ENCODE measurements at places on chromosomes 16 and 17.

DNA sequence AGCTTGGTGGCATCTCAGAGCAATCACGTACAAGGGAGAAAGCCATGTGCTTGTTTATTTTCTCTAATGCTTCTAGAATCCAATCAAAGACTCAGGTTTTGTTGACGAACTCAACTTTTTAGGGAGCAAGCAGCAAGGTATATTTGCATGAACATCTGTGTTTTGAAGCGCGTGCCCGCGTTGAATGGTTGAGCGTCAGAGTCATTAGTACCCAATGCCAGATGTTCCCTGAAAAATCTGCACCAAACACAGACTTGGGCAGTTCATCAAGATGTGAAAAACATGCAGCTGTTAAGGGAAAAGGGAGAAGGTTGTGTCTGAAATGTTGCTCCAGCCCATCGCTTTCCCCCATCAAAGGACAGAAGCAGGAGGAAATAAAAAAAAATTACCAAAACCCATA lies 170.4 kb downstream of the SNX29 start:
- DNase-seq = no peak

GRCh38 chr17:81231766-81232581 lies 6.9 kb downstream of the TEPSIN start:
- no peak for DNase-seq

DNA sequence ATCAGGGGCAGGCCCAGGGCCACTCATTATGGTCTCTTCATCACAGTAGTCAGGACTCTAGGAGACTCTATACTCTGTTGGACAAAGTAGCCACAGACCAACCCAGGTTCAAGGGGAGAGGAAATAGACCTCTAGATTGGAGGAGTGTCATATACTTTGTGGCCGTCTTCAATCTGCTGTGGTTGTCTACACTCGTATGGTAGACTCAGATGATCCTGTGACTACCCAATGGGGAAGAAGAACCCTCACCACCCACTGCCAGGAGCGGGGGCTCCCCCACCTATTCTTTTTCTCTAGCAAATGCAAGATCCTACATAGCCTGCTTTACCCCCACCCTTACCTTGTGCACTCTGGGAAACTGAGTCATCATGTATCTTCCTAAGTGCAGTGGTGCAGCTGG lies 80.5 kb downstream of the KSR1 start:
- DNase-seq = no peak

DNA sequence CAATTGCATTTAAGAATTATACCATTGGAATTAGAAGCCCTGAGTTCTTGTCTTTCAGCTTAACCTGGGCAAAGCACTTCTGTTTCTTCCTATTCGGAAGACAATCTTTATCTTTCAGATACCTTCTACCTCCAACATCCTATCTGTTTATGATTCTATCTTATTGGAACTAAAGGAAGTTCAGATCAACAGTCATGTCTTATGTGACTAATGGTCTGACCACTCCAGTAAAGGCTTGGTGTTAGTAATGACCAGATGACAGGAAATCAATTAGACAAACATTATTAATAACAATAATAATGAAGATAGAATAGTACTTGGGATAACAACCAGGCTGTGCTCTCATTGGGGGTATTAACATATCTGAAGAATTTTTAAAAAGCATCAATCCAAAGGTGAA lies 11.3 kb downstream of the HS3ST3A1 start:
- no peak for DNase-seq

- DNase-seq = no peak
Observed at GRCh38 chr17:79388556-79389295, 222.1 kb downstream of the RBFOX3 start.

DNA sequence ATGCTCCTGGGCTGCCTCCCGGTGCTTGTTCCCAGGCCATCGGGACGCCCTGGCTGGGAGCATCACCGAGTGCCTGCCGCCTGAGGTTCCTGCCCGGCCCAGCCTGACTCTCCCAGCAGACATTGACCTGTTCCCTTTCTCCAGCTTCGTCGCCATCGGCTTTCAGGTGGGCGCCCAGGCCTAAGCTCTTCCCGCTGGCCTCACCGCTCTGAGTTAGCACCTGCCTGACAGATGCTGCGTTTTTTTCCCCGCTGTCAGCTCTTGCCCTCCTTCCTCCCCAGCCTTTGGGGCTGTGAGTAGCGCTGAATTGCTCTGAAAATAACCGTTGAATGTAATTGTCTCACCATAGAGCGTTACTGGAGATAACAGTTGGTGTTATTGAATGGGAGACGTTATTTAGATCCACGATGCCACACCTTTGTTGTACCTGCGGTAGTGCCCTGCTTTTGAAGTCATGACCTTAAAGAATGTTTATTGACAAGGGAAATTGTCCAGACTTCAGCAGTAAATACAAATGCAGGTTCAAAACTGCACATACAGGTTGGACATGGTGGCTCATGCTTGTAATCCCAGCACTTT lies 21.3 kb upstream of the SMIM5 start:
- no peak for DNase-seq

DNA sequence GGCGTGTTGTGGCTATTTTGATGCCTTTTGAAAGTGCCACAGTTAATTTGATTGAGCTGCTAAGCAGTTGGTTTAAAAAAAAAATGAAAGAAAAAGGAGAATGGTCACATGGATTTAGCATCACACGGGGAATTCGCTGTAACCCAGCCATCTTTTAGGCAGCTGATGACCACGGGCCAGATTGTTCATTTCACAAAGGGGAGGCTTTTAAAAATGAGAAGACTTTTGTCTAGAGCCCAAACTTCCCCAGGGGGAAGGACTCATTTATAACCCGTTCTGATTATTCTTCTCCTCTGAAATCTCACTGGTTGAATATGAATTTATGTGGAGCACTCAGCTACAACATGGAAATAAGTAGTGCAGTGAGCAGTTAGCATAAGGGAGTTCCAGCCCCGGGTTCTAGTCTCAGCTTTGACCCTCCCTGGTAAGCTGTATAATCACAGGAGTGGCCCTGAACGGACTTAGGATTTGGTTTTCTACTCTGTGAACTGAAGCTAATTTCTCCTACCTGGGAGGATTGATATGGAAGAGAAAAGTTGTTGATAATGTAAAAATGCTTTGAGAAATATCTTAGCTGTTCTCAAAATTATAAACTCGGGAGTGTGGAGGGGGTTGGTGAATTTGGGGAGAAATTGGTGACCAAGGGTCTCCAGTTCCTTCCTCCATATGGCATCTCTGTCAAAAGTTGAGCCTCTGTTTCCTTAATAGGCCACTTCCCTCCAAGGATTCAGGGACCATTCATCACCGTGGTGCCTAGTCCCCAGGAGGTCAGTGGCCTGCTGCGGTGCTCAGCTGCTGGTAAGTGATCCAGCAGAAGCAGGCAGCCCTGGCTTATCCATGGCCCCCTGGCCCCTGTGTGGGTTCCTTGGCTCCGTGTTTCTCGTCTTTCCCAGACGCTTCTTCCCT lies 76.4 kb upstream of the TBX2 start:
- no peak for DNase-seq

GRCh38 chr16:80346111-80346632 lies 194.6 kb upstream of the DYNLRB2 start:
- no peak for DNase-seq

- DNase-seq = no peak
Observed at GRCh38 chr16:14444979-14445810, 184.9 kb downstream of the PARN start.

- DNase-seq = no peak
Observed at GRCh38 chr17:17343160-17343735, 40.1 kb downstream of the NT5M start.

DNA sequence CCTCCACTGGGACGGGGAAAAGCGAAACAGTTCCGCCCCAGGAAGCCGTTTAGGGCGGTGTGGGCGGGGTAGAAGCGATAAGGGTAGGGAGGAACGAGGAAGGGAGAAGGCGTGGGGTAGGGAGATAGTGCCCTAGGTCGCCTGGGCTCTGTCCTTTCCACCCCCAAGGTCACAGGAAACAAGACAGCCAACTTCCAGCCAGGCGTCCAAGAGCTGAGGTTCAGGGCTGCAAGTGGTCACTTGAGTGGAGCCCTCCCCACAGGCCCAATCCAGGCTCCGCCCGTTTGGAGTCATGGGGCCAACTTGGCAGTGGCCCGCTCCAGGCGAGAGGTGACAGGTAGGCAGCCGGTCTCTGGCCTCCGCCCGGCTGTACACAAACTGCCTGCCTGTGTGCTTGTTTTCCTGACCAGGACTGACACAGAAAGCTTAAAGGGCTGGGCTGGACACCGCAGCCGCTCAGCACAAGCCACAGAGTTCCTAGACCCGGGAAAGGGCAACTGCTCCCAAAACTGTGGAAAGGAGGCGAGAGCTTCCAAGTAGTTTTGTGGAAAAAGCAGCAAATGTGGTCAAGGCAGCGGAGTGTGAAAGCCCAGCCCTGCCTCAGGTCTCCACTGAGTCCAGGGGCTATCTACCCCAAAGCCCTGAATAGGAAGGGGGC lies at the start of gene RILP:
TSS of gene RILP (minus strand) at position 23 of the 658 bp plus-strand sequence. CDS start 62 bp downstream, outside the sequence.
- DNase-seq = no peak

- no peak for DNase-seq
Observed at GRCh38 chr16:73545755-73546154, 497.8 kb upstream of the ZFHX3 start.

- no peak for DNase-seq
Observed at GRCh38 chr16:26360867-26361266, 669.1 kb downstream of the HS3ST4 start.

GRCh38 chr16:29989111-29989858 lies 6.1 kb downstream of the HIRIP3 start:
- no peak for DNase-seq

GRCh38 chr16:11401161-11402050 lies 56.1 kb downstream of the RMI2 start:
- DNase-seq = no peak

GRCh38 chr16:10103118-10103517 lies 79.1 kb downstream of the GRIN2A start:
- DNase-seq = no peak

GRCh38 chr17:11138023-11138422 lies 103.0 kb upstream of the SHISA6 start:
- no peak for DNase-seq

- DNase-seq = no peak
Observed at GRCh38 chr17:83145358-83145738, 65.9 kb downstream of the METRNL start.

DNA sequence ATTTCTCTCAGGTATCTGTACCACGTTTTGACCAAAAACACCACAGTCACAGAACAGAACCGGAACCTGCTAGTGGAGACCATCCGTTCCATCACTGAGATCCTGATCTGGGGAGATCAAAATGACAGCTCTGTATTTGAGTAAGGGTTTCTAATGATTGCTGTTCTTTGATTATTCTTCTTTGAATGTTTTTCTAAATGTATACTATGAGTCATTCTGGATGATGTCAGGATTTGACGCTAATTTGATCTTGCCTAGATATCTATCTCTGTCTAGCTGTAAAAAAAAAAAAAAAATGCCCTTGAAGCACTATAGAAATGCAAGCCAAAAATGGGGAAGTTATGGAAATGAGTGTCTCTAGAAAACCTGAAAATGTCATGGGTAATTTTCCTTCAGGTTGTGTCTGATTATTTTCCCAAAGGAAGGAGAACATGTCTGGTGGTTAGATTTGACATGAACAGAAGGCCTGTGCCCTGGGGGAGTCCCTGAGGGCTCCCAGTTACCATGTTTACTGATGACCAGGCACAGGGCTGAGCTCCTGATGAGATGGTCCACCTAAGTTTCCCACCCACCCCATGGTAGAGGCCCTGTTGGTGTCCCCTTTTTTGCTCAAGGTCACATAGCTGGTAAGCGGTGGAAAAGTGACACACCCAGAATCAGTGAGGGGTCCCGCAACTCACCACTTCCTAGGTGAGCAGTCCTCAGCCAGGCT lies 13.6 kb downstream of the CLEC16A start:
- no peak for DNase-seq

- no peak for DNase-seq
Observed at GRCh38 chr17:2644971-2645370, 51.5 kb downstream of the PAFAH1B1 start.

DNA sequence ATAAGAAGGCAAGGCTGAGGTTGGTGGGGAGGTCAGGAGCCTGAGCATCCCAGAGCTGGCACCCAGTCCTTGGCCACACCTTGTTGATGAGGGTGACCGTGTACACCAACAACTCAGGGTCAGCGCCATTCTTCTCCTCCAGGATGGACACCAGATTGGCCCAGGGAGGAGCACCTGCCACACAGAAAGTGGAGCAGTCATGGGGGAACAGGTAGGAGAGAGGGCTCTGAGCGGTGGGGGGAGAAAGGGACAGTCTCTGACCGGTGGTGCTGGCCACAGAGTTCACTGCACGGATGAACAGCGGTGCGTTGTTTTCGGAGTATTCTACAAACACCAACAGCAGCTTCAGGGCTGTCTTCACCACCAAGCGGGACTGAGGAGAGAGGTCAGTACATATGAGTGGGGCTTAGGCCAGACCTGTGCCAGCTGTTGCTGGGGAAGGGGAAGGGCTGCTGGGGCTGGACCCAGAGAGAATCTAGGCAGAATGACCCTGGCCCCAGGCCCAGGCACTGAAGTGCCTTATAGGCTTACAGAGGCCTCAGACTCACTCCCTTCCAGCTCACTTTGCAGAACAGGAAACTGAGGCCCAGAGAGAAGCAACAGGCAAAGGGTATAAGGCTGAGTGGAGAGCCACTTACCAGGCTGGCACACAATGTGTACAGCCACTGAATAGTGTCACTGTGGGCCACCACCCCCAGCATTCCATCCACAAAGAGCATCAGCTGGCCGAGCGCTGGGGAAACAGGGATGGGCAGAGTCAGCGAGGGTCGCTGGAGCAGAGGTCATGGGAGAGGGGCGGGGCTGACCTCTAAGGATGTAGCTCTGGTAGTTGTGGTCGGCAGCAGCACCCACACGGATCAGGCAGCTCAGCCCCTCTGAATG lies 9.6 kb downstream of the FHOD1 start:
- no peak for DNase-seq

DNA sequence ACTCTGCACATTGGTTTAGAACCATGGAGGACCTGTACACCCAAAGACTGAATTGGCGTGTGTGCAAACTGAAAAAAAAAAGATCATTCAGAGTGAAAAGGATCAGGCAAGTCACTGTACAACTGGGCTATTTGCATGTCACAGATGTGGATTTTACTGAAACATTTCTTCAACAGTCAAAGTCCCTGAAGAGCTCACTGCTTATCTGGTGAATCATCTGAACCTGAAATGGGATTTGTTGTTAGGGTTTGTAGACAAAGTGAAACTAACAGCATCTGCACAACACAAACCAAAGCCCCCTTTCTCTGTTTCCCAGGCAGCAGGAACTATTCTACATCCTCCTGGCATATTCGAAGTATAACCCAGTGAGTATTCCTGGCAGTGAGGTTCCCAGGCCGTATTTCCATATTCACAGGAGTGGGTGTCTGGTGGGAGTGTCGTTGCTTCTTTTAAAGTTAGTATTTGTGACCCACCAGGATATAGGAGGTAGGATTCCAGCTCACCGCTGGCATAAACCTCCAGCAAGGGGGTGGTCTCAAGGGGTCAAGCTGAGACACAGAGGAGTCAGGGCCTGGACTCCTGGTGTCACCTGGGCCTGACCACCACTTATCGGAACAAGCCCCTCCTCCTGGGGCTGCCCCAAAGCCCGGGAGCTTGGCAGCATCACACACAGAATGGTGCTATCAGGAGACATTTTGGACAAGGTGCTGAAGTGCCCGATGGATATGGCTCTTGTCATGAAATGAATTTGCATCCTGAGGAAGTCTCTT lies 80.9 kb downstream of the GOSR1 start:
- no peak for DNase-seq

Data from NCI-H510A (cell line).